ENCODE measurements at places on chromosomes 7 and 10.

DNA sequence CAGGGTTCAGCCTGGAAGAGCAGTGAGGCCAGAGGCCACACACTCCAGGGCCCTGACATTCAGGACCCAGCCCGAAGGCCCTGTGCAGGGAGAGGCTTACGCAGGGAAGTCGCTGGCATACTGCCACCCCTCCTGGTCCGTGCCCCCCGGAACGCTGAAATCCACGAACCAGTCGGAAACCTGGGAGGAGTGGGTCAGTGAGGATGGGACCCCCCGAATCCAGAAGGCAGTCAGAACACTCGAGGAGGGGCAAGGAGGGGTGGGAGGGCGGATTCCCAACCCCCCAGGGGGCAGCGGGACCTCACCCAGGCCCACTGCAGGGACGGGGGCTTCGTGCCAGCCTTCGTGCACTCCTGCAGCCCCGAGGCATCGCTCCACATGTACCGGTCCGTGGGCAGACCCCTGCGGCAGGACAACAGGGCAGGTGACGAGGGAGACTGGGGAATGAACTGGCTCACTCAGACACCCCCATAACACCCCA is 13.5 kb downstream of the BHLHA15 start:
- no peak for DNase-seq

- DNase-seq: no peak
These were observed 77.8 kb upstream of the FAM133B start for GRCh38 chr7:92667816-92668535.

GRCh38 chr10:96606946-96607345 is 20.1 kb upstream of the TM9SF3 start:
- no peak for DNase-seq

DNA sequence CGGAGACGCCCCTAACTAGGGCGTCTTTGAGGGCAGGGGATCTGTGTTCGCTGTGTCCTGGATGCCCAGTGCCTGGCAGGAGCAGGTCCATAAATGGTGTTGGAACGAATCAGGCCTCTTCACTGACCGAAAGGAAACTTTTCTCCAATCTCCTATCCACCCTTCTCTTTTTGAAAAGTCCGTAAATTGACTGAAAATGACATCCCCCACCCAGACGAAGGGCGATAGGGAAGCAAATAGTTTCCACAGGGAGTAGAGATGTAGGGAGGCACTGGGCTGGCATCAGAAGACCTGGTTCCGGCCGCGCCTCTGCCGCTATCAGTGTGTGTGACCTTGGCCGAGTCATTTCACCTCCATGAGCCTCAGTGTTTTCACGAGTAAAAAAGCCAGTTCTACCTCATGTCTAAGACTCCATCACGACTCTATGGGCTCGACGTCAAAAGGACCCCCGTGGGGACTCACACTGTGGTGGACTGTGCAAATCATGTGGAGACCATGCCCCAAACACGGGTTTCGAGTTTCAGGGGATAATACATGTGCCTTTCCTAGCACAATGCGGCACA is 497 bp upstream of the RAB11FIP2 start:
- no peak for DNase-seq

- DNase-seq: no peak
These were observed 639.8 kb downstream of the INHBA start for GRCh38 chr7:41063116-41063515.

DNA sequence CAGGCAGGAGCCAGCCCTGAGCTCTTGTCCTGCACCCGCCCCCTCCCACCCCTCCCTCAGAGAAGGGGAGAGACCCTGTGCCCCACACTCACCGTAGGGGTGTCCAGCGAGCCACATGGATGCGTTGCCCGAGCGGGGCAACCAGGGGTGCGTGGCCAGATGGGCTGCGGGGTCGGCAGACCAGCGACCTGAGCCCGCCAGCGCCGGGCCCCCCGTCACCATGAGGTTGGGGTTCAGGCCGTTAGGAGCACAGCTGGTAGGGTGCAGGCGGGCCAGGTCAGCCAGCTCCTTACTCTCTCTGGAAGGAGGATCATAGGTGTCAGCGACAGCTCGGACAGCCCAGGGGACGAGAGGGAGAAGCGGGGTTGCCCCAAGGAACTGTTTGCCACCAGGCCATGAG is 46.4 kb downstream of the TNRC18 start:
- DNase-seq: no peak

GRCh38 chr10:35172574-35172973 is 45.9 kb downstream of the CREM start:
- no peak for DNase-seq

DNA sequence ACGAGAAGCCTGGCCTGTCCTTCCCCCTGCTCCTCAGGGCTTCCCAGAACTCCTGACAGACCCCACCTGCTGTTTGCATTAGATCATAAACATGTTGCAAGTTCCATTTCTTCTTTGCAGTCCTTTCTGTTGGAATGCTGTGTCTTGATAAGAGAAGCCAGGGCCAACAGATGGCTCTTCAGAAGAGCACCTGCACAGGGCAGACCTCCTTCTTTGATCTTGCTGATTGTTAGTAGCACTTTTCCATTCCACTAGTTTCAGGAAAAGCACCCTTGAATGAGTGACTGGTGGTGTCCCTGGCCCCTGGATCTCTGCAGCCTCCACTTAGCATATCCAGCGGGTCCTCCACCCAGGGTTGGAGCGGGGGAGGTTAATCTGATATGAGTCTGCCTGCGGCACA is 243.2 kb downstream of the GFRA1 start:
- no peak for DNase-seq

DNA sequence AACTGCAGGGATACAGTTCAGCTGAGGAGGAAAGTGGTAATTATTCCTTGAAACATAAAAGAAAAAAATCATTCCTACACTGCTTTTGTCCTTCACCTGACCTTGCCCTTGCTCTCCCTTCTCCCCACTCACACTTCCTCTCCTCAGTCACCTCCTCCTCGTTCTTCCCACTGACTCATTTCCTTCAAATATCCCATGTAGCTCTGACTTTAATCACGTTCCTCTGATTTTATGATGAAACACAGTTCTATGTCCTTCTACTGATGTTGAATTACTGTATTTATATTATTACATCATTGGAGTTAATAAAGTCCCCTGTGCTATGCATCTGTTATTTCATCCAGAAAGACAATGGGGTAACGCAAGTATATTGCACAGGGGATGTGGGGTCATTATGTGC is 575.6 kb downstream of the POM121L12 start:
- no peak for DNase-seq

- no peak for DNase-seq
These were observed 27.8 kb downstream of the UNC5B start for GRCh38 chr10:71239946-71240795.

DNA sequence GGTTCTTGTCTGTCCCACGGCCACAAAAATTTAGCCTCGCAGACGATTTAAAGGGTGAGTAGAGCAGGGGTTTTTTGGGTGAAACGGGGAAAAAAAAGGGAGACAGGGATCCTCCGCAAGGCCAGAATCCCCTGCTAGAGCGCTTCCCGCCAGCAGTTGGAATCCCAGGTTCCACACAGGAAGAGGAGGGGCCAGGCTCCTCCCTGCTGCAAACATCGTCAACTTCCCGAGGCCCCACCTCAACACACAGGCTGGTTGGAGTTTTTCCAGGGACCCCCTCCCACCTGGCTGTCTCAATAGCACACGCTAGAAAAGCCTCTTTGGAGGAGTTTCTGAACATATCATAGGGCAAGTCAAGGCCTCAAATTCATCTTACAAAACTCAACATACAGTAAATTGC is 112.7 kb downstream of the MTERF1 start:
- no peak for DNase-seq

DNA sequence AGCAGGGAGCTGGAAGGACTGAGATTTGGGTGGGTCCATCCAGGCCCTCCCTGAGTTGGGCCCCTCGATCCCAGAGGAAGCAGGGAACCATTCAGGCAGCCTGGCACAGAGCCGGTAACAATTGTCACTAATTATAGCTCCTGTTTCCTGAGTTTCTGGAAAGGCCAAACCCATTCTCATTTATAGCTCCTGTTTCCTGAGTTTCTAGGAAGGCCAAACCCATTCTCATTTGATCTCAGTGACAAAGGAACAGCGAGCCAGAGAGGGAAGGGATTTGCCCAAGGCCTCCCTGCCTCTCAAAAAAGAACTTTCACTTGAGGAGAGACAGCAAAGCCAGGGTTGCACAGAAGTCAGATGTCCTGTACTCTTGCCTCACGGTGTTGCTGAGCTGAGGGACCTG is 521.9 kb downstream of the TYW1 start:
- no peak for DNase-seq

DNA sequence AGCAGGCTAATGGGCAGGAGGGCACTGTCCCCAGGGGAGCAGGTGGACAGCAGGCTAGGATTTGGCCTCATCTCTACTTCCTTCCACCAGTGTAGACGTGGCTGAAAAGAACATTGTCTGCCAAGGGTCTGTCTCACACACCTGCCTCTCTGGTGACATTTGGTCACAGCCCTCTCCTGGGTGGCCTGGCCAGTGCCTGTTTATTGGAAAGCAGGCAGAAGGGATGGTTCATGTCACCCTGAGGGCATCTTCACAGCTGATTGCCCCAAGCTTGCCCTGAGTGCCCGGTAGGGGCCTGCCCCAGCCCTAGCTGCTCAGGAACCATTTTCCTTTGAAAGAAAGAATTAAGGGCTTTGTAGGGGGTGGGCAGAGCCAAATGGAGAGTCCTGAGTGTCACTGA is 138.7 kb downstream of the C10orf105 start:
- DNase-seq: no peak

- DNase-seq: no peak
These were observed 713.9 kb downstream of the SUGCT start for GRCh38 chr7:40848541-40849221.

- no peak for DNase-seq
These were observed 116.0 kb upstream of the PDLIM1 start for GRCh38 chr10:95406651-95407280.

DNA sequence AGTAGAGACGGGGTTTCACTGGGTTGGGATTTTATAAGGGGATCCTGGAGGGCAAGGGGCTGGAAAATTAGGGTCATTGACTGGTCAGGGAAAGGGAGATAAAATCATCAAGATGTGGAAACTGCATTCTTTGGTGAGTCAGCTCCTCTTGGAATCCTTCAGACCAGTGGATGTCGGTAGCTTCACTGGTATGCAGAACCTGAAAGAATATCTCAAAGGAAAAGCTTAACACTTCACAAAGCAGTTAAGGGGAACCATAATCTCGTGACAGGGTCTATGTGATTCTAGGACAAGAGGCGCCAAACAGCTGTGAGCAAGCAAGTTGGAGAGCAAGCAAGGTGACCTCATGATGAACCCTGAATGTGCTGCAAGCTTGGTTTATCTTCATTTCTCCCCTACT is 634.7 kb upstream of the AUTS2 start:
- DNase-seq: no peak

DNA sequence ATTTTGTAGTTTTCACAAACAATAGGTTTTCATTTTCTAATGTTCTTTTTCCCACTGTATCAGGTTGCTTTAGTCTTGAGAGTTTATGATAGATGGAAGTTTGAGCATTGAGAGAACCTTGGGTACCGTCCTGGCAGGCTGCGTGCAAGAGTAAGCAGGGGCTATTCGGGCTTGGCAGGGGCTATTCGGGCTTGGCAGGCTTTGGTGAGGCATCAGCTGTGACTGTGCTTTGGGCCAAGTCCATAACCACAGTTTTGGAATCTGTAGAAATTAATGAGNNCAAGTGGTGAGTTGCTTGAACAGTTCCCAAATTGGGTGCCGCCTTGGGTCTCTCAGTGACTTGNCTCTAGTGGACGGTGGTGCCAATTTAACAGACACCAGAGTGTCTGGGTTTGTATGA is 424.6 kb downstream of the PAXIP1 start:
- no peak for DNase-seq

DNA sequence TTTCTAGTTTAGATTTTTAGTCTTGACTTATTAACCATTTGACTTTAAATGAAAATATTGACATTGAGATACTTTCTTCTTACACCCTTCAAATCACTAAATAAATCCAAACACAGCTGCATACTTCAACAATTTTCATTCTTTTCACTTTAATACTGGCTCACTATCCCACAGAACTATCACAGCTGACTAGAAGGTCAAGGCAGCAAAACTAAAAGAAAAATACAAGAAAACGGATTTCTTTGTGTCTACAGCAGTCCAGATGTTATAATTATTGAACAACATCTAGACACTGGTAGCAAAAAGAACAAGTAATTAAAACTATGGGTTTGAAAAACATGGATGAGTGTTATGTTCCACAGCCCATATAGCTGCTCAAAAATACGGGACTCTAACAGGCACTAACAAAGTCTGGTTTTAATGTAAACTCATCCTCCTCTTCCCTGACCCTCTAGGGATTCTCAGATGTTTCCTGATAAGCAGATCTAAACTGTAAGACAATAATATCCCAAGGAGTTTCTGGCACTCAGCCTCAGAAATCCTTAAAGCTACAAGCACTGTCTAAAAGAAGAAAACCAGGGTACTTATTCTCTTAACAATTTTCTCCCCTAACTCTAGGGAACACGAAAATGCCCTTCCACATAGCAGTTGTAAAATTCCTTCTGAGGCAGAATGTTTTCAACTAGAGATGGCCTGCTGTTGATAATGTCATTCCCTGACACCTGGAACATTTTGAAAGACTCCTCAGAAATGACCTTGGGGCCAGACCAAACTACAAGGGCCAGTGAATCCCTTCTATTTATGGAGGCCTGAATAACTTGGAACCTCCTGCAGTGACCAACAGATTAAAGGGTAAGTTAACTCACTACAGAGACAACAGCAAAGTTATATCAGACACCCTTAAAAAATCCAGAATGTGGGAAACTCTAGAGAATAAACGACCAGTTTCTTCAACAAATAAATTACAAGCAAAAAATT is 12.8 kb downstream of the DNMBP start:
- no peak for DNase-seq

GRCh38 chr10:132011024-132011423 is 29.3 kb upstream of the BNIP3 start:
- DNase-seq: no peak

DNA sequence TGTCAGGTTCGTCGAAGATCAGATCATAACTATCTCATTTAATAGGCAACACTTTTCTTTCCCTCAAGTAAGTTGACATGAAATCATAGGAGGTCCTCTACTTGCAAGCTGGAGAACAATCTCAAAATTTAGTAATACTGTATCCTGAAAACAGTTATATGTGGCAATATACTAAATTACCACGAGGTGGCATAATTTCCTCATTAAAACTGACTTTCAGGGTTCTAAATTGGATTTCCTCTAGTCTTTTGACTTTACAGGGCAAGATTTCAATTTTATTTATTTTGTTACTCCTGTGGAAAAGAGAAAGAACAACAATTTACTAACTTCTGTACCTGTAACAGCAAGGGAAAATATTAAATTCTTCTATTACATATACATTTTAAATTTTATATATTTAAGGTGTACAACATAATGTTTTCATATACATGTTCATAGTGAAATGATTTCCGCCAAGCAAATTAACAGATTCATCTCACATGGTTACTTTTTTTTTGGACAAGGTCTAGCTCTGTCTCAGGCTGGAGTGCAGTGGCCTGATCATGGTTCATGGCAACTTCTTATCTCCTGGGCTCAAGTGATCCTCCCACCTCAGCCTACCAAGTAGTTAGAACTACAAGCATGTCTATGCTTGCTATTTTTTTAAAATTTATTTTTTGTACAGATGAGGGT is 53.4 kb upstream of the CYP2C18 start:
- DNase-seq: no peak

GRCh38 chr7:155858521-155859061 is 46.3 kb upstream of the SHH start:
- no peak for DNase-seq

Measured in activated T-cell treated with anti-CD3 and anti-CD28 coated beads for 48 hours (primary cell).